ENCODE measurements at places on chromosomes 13 and 19. TPM values are rescaled to one million over a fixed set of nuclear protein-coding genes. Genes with fewer than 3 reads are reported as not detected.
A peak's percentile ranks its signal among the peaks of the same experiment; 100 is the strongest.

Gene EFNA2
- 16.9 TPM for total RNA-seq

Gene C19orf85
- total RNA-seq: not detected

Gene CLDN10
- not detected for total RNA-seq

Gene FAAP24
- total RNA-seq: 2.4 TPM

GRCh38 chr19:41226053-41226873 lies 7.2 kb downstream of the AXL start:
- DNase-seq: peak; percentile 63

- no peak for DNase-seq
Measured at GRCh38 chr13:48735571-48735970, 81.8 kb downstream of the CYSLTR2 start.

- no peak for DNase-seq
Measured at GRCh38 chr19:42177686-42178019, 39.8 kb downstream of the DEDD2 start.

DNA sequence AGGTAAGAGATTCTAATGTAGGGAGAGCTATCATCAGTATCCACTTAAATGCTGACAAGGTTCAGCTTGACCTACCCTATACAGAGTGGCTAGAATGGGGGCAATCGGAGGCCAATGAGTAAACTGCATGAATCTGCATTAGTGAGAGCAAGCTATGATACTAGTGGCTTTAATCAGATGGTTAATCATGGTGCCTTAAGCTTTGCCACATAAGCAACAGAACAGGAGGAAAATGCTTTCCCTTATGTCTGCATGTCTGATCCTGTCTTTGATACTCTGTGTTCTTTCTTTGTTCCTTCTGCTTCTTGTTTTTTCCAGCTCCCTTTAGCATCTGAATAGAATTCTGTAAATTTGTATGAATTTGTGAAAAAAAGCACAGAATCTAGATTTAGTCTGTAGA lies 91.1 kb downstream of the WDFY2 start:
- no peak for DNase-seq

- DNase-seq: no peak
Measured at GRCh38 chr13:97379386-97379785, 54.6 kb upstream of the RAP2A start.

DNA sequence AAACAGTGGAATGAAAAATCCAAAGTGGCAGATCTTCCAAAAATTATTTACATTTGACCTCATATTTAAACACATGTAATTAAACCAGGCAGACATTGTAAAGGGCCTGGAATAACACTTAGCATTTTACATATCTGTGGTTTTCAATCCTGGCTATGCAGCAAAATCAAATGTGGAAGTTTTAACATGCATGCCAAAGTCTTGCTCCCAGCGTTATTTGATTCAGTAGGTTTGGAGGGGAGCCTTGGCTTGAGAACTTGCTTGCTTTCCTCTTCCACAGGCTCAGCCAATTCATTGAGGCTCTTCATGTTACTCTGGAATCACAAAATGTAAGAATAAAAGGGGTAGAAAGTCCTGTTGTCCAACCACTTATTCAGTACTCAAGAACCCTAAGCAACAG lies 42.5 kb upstream of the INTS6 start:
- no peak for DNase-seq

- DNase-seq: peak; percentile 59
Measured at GRCh38 chr19:1590641-1591397, 1.8 kb downstream of the MBD3 start.

DNA sequence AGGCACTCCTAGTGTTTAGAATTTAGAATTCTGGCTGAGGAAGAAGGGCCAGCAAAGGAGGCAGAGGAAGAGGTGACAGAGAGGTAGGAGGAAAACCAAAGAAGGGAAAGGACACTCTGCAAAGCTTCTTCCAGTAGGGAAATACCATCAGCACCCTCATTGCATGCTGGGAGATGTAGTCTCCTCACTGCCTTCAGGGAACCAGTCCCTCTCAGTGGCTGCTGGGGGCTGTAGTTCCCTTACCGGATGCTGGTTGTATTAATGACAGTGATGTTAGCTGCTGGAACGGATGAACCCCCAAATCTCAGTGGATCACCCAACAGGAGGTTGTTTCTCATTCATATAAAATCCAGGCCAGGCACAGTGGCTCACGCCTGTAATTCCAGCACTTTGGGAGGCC lies 10.1 kb downstream of the GRIN2D start:
- DNase-seq: peak; percentile 77

- peak; percentile 80 for DNase-seq
Measured at GRCh38 chr19:51473009-51473707, 5.2 kb upstream of the CEACAM18 start.

DNA sequence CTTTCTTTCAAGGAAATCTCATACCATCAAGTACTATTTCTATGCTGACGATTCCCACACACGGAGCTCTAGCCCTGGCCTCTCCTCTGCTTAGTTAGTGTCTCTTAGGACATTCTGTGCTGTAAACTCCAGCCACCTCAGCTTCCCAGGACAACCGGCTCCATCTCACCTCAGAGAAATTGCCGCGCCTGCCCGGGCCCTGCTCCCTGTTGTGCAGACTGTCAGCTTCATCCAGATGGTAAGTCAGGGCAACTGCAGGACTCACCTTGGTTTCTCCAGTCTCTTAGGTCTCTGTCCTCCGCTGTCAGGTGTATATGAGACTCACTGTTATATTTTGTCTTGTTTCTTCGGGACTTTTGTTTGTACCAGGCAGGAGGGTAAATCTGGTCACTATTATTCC lies 98.7 kb downstream of the SPACA7 start:
- DNase-seq: no peak

GRCh38 chr19:29378126-29378525 lies 147.7 kb upstream of the VSTM2B start:
- DNase-seq: no peak
